ENCODE measurements at places on chromosomes 2 and 18.

DNA sequence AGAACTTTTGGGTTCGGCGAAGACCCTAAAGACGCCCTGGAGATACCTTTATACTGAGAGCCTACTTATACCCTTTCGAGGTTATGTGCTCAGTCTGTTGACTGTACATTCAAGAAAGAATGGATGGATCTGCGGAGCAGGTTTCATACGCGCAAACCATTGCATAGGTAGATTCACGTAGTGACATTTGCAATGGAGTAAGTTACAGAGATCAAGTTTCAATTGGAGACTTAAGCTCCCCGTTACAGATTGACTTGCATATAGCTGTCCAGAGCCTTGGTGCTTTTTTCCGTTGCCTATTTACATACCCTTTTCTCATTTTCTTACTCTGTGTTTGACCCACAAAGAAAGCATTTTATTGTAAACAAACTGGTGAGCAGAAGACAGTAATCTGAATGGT, 923 bp downstream of the PSMD1 start:
- DNase-seq = no peak

DNA sequence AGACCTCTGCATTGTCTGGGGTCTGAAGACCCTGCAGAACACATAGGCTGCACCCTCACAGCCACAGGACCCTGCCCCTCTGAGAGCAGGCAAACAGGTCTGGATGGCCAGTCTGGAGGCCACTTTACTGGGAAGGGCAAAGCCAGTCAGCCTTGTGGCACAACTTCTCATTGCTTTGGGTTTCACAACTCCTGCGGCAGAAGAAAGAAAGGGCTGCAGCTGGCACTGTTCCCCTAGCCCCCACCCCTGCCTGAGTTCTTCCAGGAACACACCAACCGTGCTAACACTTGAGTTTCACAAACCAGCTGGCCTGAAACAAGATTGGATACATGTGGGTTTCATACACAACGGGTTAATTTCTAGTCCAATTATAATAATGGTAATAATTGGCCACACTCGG, 276.5 kb upstream of the MGAT5 start:
- no peak for DNase-seq

GRCh38 chr2:119837350-119837749, 77.6 kb downstream of the PTPN4 start:
- DNase-seq = no peak

GRCh38 chr2:160194946-160195345, 5.1 kb downstream of the ITGB6 start:
- DNase-seq = peak; percentile 53
